NAMALWA (cell line): ENCODE measurements at places on chromosomes 12 and 14.

- no peak for DNase-seq
Measured at GRCh38 chr14:58288106-58288792, 10.1 kb upstream of the ARID4A start.

GRCh38 chr14:89015016-89015415 lies 190.6 kb downstream of the TTC8 start:
- DNase-seq: no peak

- DNase-seq: no peak
Measured at GRCh38 chr14:22532345-22533056, 56.5 kb downstream of the DAD1 start.

DNA sequence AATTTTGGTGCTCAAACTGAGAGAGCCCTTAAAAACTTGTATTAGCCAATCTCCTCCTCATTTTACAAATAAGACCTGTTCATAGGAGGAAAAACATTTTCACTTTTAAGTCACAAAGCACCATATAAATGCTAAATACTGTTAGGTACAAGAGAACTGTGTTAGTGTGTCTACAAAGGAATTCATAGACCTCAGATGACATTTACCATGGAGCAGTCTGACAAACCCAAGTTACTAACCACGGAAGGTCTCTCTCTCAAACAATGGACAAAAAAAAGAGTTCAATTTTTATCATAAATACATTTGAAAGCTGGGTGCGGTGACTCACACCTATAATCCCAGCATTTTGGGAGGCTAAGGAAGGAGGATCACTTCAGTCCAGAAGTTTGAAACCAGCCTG lies 10.0 kb downstream of the SBNO1 start:
- DNase-seq: no peak

- DNase-seq: no peak
Measured at GRCh38 chr14:38583471-38583870, 327.6 kb upstream of the CLEC14A start.

GRCh38 chr12:95322326-95322725 lies 104.7 kb downstream of the VEZT start:
- no peak for DNase-seq

DNA sequence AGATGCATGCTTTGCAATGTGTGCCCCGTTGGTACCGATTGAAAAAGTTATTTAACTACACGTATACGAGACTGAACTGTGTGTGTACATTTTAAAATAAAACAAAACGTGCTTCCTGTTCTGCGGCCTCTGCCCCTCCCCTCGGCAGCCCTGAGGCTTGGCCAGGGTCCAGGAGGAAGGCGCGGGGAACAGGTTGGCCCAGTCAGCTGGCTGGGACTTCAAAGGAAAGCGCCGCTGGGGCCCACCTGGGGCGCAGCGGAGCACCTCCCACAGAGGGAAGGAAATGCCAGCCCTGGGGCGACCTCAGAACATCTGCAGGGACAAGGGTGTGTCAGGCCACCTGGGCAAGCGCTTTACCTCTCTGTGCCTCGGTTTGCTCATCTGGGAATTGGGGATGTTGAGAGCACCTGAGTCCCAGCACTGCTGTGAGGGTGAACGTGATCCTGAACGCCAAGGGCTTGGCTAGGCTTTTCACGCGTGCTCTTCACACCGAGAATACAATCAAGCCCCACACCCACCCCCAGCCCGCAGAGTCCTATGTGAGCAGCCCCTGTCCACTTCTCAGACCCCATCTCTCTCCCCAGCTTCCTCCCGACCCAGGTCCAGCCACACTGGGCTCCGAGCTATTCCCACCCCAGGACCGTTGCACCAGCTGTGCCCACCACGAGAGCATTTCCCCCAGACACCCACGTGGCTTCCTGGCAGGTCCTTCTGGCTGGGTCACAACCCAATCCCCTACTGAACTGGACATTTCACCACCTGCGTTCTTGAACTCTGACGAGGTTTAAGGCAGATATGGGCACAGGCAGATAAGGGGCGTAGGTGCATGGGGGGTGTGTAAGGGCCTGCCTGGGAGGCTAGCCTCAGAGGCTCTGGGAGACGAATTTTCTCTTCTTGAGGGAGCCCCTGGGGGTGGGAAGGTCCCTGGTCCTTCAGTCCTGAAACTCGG lies 41.9 kb upstream of the NCOR2 start:
- peak; percentile 86 for DNase-seq

GRCh38 chr12:6465467-6466183 lies 4.9 kb downstream of the VAMP1 start:
- peak; percentile 80 for DNase-seq

- no peak for DNase-seq
Measured at GRCh38 chr12:125029761-125030358, 35.4 kb upstream of the AACS start.

- no peak for DNase-seq
Measured at GRCh38 chr14:84877061-84877460, 652.9 kb upstream of the FLRT2 start.

DNA sequence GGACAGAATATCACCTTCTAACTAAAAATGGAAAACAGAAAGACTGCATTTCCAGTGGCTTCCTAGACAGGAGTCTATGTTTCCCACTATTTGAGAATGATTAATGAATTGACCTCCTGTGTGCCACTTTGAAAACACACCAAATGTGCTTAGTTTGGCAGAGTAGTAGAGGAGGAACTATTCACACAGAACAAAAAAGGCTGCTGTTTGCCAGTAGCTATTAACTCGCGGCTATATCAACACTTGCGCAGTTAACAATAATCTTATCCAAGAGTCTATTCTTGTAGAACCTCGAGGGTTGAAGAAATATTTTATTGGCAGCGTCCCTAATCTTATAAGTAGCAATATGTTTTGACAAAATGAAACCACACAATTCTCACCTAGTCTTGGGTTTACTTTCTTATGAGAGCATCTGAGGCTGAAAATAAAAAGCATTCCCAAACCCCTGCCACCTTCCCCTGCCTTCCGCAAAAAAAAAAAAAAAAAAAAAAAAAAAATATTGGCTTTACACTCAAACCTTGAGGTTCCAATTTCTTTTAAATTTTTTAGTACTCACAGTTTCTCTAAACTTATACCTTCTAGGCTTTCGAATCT lies 127.3 kb upstream of the FLRT2 start:
- DNase-seq: no peak

DNA sequence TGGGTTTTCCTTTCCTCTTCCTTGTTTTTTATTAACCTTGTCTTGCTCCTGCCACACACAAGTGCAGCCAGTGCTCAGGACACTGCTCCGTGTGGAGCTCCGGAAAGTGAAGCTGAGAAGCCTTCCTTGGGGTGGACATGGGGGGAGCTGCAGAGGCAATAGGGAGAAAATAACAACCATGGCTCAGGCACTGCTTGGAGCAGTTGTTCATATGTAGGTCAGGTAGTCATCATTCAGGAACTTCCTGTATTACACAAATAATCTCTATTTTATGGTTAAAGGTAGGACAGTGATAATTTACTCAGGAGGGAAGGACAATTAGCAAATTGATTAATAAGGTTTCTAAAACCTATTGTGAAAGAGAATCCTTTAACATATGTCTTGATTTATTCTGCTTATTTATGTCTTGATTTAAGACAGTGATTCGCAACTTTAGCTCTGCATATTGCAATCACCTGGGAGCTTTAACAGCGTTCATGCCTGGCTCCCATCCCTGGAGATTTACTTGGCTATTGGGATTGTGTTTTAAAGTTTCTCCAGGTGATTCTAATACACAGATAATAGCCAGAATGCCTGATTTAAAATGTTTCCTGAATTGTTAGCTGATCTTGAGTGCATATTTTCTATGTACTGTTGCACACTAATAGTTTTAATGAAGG lies 92.1 kb downstream of the ETV6 start:
- no peak for DNase-seq

GRCh38 chr12:112751844-112752243 lies 39.7 kb upstream of the RPH3A start:
- no peak for DNase-seq

DNA sequence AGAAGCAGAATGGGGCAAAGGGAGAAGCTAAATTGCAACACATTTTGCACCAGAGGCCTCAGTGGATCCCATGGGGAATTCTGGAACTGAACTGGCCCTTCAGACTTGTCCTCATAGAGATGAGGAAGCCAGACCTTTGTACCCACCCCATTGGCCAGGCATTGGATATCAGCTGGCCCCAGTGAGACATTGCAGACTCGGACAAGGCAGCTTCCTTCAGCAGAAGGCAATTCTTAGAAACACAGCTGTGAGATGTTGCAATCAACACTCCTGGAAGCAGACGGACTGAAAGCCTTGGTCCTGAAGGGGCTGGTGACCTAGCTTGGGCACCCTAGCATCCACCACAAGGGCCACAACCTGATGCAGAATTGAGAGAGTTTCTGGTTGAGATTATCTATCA lies 218.1 kb downstream of the MSRB3 start:
- DNase-seq: no peak

- no peak for DNase-seq
Measured at GRCh38 chr12:54306925-54307741, 6.3 kb upstream of the NFE2 start.

DNA sequence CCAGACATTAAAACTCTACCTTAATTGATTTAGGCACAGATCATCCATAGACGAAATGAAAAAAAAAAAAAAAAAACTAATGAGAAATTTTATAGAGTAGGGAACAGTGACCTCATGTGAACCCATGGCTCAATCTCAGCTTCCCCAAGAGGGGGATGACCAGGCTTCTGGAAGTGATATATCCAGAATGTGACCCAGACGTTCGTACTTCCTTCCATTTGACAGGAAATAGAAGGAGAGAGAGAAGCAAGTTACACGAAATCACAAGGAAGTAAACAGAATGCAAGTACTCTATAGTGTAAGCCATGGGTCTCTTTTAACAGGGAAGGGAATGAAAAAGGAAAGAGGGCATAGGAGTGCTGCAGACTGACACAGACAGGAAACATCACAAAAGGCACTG lies 10.1 kb downstream of the FOXN3 start:
- no peak for DNase-seq

- no peak for DNase-seq
Measured at GRCh38 chr12:39586816-39587215, 32.8 kb downstream of the ABCD2 start.

DNA sequence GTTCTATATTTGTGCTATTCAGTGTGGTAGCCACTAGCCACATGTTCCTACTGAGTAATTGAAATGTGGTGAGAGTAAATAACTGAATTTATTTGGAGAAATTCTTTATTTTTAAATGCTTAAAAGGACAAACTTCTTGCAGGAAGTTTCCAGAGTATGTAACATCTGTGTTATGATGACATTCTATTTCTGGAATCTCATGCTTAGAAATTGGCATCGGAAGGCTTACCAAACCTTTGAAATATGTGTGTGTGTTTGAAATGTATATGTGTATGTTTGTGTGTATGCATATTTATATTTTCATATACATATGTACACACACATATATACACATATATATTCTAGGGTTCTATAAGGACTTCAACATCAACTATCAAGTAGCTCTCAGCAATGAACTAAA lies 12.4 kb upstream of the WSCD2 start:
- DNase-seq: no peak

GRCh38 chr14:75521415-75522199 lies 662 bp upstream of the BATF start:
- DNase-seq: no peak

DNA sequence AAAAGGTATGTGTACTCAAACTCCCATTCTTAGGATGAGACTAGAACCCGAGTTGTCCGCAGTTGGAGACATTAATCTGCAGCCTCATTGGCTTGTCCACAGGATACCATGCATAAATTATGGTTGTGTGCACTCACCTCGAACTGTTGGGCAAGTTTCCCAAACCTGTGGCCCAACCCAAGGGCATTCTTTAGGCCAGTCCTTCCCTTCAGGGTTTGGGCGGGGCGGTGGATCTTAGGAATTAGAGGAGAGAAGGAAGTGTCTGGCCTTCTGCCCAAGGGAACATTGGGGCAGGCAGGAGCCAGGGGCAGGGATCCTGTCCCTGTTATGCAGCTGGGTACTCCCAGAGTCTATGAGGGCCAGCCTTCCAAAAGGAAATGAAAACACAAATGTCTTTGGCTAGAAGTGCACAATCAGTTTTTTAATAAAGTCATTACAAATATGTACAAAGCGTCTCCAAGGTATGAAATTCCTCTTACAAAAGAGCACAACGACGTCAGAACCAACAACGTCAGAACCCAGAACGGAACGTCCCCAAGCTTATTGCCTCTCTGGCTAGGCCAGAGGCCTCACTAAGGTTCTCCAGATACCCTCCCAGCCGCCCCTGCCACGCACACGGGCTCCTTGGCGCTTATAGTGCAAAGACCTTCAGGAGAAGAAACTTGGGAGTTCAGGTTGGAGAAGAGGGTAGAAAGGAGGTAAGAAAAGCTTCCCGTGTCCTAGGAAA lies 25.3 kb downstream of the HRK start:
- no peak for DNase-seq

GRCh38 chr12:85448548-85449139 lies 168.6 kb downstream of the ALX1 start:
- peak; percentile 34 for DNase-seq

DNA sequence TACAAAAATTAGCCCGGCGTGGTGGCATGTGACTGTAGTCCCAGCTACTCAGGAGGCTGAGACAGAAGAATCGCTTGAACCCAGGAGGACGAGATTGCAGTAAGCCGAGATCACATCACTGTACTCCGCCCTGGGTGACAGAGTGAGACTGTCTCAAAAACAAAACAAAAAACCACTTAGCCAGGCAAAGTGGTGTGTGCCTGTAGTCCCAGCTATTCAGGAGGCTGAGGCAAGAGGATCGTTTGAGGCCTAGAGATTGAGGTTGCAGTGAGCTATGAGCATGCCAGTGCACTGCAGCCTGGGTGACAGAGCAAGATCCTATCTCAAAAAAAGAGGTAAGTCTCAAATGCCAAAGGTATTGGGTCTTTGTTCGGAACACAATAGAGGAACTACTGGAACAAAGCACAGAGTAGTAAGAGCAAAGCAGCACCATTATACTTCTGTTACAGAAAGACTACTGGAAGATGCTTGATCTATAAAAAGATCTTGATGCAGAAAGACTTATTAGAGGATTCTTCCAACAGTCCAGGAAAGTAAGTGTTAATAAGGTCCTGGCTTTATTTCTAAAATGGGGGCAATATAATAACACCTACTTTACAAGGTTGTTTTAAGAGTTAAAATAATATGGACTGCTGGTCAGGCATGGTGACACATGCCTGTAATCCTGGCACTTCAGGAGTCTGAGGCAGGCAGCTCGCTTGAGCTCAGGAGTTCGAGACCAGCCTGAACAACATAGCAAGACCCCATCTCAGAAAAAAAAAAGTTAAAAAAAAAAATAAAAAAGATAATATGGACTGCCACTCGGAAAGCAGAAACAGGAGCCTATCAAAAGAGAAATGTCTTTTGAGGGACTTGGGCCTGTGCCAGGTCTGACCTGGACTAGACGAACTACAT lies 29.9 kb downstream of the BTBD7 start:
- DNase-seq: no peak

DNA sequence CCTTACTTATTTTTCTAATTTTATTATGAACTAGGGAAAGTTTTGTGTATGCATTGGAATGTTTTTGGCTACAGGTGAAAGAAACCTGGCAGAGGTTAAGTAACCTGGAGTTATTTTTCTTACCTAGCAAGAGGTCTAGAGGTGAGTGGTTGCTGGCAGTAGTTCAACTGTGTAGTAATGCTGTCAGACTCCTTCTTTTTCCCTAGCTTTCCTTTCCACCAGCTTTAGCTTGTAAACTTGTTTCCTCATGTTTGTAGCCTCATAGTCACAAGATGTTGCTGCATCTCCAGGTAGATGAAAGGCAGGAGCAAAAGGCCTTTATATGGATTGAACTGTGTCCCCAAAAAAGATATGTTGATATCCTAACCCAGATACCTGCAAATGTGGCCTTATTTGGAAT lies 105.1 kb upstream of the AMIGO2 start:
- DNase-seq: no peak
